ENCODE measurements at places on chromosomes 1 and 21.
A peak's percentile ranks its signal among the peaks of the same experiment; 100 is the strongest.

- DNase-seq, result no peak
Observed at GRCh38 chr1:14500041-14500440, 98.4 kb upstream of the KAZN start.

DNA sequence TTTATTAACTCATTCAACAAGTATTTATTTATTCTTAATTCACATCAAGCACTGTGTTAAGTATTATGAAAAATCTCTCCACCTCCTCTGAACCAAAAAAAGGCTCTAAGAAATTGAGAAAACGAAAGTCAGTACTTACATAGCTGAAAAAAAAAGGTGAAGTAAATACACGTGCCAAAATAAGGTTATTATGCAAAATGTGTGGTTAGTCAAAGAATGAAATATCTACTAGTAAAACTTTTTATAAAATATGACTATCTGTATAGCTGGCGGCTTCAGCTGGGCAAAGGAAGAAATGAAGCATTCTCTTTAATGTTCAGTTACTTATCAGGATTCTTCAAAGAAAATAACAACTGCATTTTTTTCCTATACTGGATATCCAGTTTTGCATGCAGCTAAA is 35.5 kb upstream of the ASPM start:
- no peak for DNase-seq

DNA sequence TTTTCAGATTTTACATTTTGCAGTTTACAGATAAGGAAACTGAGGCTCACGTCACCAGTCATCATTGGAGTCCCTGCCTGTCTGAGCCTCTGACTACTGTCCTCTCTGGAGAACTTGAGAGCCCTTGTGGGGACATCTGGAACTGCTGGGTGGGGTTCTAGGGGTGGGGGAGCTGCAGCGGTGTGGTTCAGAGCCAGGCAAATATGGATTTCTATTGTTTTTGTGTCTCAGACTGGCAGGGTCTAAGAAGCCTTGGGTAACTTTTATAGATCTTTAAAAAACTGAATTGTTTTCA is 46.9 kb downstream of the IER5 start:
- no peak for DNase-seq

GRCh38 chr1:42973286-42973685 is 14.6 kb upstream of the SLC2A1 start:
- DNase-seq, result no peak

GRCh38 chr1:196178083-196178635 is 430.1 kb downstream of the KCNT2 start:
- no peak for DNase-seq

DNA sequence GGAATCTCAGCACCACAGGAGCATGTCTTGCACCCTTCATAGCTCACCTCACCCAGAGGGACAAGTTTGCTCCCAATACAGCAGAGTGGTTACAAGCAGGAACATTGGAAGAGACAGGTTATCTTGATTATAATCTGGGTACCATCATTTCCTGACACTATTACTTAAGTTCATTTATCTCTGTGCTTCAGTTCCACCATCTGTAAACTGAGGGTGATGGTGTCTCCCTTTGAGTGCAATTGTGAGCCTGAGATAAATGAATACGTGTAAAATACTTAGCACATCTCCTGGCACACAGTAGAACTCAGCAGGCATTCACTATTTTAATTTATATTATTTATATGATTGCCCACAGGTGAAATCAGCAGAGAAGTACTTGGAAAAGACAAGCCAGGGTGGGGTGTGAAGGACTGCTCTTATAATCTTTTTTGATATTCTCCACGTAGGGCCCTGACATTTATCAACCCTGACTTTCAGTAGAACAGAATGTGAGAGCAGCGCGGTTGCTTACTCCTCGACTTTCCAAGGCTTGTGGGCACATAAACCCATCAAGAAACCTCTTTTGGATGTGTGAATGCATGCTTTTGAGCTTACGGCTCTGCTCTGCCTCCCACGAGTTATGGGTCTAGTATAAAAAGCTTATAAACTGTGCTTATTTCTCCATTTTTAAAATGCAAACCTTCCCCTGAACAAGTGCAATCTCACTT is 34.9 kb downstream of the DUSP10 start:
- DNase-seq, result no peak

DNA sequence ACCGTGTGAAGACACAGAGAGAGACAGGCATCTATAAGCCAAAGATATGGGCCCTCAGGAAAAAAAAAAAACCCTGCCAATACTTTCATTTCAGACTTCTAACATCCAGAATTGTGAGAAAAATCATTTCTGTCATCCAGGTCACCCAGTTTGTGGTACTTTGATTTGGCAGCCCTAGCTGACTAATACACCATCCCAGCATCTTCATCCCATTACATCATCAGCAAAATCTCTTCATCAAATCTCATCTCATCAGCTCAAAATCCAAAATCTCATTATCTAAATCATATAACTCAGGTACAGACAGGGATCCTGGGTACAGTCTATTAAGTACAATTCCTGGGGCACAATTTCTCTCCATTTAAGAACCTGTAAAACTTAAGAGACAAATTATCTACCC is 51.9 kb upstream of the GJA8 start:
- no peak for DNase-seq

- peak; percentile 86 for DNase-seq
Observed at GRCh38 chr1:247373721-247374141, 42.1 kb upstream of the ZNF496 start.

DNA sequence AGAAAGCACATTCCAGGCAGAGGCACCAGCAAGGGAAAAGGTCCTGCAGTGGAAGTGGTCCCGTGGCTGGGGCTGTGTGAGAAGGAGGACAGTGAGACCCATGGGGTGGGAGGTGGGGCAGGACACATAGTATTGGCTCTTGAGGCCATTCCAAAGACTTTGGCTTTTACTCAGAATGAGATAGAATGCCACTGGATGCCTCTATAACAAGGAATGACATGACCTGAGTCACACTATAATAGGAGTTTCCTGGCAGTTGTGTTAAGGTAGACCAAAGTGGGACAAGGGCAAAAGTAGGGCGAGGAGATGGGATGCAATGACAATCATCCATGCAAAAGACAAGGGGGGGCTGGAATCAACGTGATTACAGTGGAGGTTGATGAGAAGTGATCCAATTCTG is 24.7 kb upstream of the LAMC2 start:
- DNase-seq, result no peak

DNA sequence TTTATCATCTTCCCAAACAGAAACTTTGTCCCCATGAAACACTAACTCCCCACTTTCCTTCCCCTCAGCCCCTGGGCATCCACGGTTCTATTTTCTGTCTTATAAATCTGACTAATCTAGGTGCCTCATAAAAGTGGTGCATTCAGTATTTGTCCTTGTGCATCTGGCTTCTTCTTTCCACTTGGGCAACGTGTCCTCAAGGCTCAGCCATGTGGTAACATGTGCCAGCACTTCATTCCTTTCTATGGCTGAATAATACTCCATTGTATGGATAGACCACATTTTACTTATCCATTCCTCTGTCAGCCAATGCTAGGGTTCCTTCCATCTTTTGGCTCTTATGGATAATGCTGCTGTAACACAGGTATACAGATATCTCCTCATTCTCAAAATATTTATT is 305.0 kb upstream of the RUNX1 start:
- no peak for DNase-seq

- DNase-seq, result no peak
Observed at GRCh38 chr1:161000736-161001480, 20.0 kb downstream of the F11R start.

DNA sequence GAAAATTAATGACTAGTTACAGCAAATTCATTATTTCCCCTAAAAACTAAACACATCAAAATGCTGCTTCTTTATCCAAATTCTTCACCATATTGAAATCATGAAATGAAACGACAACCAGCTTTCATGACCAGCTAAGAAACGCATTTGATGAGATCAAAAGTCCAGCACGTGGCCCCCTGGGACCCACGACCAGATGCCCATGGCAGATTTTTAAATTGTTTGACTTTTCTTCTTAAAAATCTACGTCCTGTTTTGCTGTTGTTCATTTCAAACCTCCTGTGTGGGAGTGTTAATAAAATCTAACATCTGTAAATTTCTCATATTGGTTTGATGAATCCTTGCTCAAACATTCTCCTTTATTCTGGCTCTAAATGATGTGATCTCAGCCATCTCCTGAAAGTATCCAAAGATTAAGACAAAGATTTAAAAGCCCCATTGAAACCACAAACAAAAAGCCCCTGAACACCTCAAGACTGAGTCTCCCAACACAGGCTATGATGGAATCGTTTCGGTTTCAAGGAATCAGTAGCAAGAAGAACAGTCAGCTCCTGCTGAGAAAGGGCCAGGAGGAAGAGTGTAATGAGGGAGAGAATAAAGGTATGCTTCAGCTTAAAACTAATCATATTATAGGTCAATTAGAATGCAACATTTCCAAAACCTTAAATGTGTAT is 523.6 kb downstream of the SMYD3 start:
- DNase-seq, result no peak

GRCh38 chr1:29410476-29410875 is 174.2 kb downstream of the PTPRU start:
- DNase-seq, result peak; percentile 10

- no peak for DNase-seq
Observed at GRCh38 chr1:44803312-44804095, 3.3 kb downstream of the PLK3 start.

- DNase-seq, result no peak
Observed at GRCh38 chr1:62285984-62286785, 33.0 kb downstream of the KANK4 start.

GRCh38 chr1:40034869-40035268 is 5.7 kb upstream of the CAP1 start:
- DNase-seq, result peak; percentile 81

DNA sequence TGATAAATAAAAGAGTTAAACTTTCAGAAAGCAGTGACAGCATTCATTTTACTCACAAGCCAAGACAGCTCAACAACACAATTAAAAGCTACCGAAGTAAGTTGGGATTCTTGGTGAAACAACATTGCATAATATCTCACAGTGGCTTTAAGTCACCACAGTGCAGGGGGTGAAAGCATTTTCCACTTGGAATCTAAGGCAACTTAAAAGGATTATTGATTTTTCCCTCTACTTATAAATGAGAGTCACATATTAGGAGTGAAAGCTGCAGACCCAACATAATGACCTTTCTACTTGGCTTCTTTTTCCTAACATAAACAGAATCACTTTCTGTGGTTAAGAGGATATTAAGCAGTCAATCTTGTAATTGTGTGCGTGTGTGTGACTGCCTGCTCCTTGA is 536.6 kb upstream of the CXADR start:
- DNase-seq, result no peak
